Astrocyte (in vitro differentiated cells and primary cell): ENCODE measurements at places on chromosomes 13 and 19. TPM values are rescaled to one million over a fixed set of nuclear protein-coding genes. Genes with fewer than 3 reads are reported as not detected.

GRCh38 chr13:109834973-109835720 is 48.8 kb upstream of the IRS2 start:
- no peaks in the 10 kb centered on the region for H3K36me3 ChIP-seq
- H3K27ac ChIP-seq = no peak overlapping the region
- H3K4me1 ChIP-seq = peaks cover 3% of the 10 kb centered on the region
- H3K27me3 ChIP-seq = no peaks in the 10 kb centered on the region

GRCh38 chr19:45385392-45386221 is 15.2 kb upstream of the ERCC2 start:
- peaks cover 11% of the 10 kb centered on the region for H3K4me1 ChIP-seq
- no peak for DNase-seq
- H3K27ac ChIP-seq = no peak overlapping the region
- no peak overlapping the region for H3K4me3 ChIP-seq
- peaks cover 10% of the 10 kb centered on the region for H3K27me3 ChIP-seq
- H3K36me3 ChIP-seq = no peaks in the 10 kb centered on the region

GRCh38 chr19:49682274-49682673 is 5.2 kb downstream of the PRMT1 start:
- peaks cover 18% of the 10 kb centered on the region for H3K4me1 ChIP-seq
- no peaks in the 10 kb centered on the region for H3K27me3 ChIP-seq
- DNase-seq = no peak

DNA sequence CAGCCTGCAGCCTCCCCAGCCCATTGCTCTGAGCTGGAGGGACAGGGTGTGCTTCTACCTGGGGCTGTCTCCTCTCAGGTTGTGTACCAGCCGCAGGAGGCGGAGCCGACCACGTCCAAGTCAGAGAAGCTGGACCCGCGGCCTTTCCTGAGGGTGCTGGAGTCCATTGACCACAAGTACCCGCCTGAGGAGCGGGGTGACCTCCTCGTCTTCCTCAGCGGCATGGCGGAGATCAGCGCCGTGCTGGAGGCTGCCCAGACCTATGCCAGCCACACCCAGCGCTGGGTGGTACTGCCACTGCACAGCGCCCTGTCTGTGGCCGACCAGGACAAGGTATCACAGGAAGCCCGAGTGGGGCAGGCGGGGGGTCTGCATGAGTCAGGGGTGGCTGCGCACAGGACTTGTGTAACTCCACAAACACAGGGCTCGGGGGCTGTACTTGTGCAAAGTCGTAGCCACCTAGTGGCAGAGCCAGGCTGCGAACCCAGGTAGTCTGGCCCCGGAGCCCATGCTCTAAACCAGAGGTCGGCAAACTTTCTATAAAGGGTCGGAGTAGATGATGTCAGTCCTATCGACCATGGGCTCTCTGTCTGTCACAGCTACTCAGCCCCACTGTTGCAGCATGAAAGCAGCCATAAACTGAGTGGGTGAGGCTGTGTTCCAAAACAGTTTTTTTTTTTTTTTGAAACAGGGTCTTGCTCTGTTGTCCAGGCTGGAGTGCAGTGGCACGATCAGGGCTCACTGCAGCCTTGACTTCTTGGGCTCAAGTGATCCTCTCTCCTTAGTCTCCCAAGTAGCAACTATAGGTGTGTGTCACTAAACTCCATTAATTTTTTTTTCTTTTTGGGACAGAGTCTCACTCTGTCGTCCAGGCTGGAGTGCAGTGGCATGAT is 8.9 kb downstream of the DHX34 start:
- H3K4me1 ChIP-seq = no peaks in the 10 kb centered on the region
- no peak overlapping the region for H3K4me3 ChIP-seq
- H3K27me3 ChIP-seq = no peaks in the 10 kb centered on the region
- DNase-seq = no peak
- no peak overlapping the region for H3K27ac ChIP-seq

DNA sequence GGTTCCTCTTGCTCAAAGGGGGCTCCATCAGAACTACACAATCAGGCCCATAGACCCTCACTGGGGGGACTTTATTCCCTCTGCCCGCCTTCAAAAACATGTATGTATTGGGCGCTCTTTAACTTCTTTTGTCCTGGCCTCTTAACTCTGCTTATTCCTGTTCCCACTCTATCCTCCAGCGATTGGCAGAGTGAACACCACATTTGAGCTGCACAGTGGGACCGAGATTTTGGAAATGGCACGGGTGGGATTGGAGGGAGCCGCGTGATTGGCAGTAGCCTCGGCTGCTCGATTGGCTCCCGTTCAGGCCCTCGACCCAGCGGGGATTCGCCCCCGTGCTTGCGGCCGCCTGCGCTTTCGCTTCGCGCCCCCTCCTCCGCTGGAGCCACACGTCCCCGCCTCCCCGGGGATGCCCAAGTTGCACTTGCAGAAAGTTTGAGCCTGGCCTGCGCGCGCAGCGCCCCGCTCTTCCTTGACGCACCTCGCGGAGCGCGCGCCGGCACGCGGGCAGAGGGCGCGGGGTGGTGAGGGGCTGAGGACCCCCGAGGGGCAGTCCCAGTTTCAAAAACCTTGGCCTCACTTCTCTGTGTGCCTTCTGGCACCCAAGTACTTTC is at the start of gene ZIC5:
Gene ZIC5, minus strand, starts transcription at position 192 of the 614 bp plus-strand sequence. Its CDS starts 164 bp downstream, at position 28.
- H3K27me3 ChIP-seq = peaks cover 73% of the 10 kb centered on the region
- H3K4me1 ChIP-seq = peaks cover 11% of the 10 kb centered on the region
- no peak for DNase-seq

GRCh38 chr13:55617241-55617640 is 1523.5 kb upstream of the PRR20A start:
- H3K4me1 ChIP-seq = no peaks in the 10 kb centered on the region
- H3K27ac ChIP-seq = no peak overlapping the region
- no peak for DNase-seq
- no peaks in the 10 kb centered on the region for H3K36me3 ChIP-seq
- no peaks in the 10 kb centered on the region for H3K27me3 ChIP-seq

- DNase-seq = peak; percentile 31
- no peak overlapping the region for H3K4me3 ChIP-seq
- no peaks in the 10 kb centered on the region for H3K36me3 ChIP-seq
- no peaks in the 10 kb centered on the region for H3K4me1 ChIP-seq
- no peak overlapping the region for H3K27ac ChIP-seq
Observed at GRCh38 chr13:107351305-107351704, 783.4 kb upstream of the ARGLU1 start.

ZNF471 gene
- 0.26 and 0.77 TPM in 2 replicates for total RNA-seq
